ENCODE measurements at places on chromosomes 6 and 20.

- no peak for DNase-seq
These were observed 48.2 kb upstream of the FAM50B start for GRCh38 chr6:3800850-3801591.

DNA sequence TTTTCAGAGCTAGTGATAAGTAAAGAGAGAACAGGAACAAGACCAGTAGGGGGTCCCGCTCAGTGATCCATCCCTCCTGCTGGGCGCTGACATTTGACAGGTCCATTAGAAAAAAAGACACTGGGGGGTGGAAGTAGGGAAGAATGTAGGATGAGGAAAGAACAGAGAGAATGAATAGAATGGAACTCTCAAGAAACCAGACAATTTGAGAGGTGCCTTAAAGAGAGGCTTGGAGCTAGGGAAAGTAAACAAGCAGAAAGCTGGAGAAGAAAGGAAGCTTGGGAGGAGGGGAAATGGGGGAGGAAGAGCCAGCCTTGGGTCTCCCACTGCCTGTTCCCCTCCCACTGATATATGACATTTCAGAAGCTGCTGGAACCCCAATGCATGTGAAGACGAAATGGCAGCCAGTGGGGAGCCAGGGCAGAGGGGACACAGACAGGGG is 8.4 kb downstream of the GABBR1 start:
- no peak for DNase-seq

- no peak for DNase-seq
These were observed 18.4 kb upstream of the BEND6 start for GRCh38 chr6:56936466-56936865.

- DNase-seq = no peak
These were observed 38.0 kb downstream of the ITPR3 start for GRCh38 chr6:33658982-33659689.

GRCh38 chr6:168194732-168195567 is 115.9 kb upstream of the FRMD1 start:
- no peak for DNase-seq

- DNase-seq = no peak
These were observed 426.3 kb upstream of the NOX3 start for GRCh38 chr6:155881826-155882526.

DNA sequence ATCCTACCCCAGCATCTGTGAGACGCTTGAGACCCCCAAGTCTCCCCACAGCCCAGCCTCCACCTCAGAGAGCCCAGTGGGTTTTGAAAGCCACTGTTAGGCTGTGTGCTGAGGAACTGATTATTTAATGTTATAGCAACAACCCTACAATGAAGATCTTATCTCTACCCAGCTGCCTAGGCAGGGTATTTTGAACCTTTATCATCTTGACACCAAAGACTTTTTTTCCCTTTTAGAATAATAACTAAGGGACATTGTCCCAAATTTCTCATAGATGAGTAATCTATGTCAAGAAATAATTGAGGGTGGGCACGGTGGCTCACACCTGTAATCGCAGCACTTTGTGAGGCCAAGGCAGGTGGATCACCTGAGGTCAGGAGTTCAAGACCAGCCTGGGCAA is 26.2 kb downstream of the HM13 start:
- DNase-seq = no peak

DNA sequence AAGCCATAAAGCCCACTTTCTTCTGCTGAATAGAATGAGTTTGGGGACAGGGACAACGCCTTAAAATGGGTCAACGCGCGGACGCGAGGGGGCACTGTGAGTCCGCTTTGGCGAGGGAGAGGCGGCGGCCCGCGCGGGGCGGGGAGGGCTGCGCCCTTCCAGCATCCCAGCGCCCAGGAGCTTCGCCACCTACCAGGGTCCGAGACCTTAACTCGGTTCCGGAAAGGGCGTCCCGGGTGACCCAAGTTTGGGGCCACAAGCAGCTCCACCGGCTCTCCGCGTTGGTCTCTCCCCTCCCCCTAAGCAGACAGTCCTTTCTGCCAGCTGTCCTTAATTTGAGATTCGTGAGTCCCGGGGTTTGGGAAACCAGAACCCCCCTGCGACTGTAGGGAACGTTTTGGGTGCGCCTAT is 1.8 kb upstream of the SAMD5 start:
- no peak for DNase-seq

DNA sequence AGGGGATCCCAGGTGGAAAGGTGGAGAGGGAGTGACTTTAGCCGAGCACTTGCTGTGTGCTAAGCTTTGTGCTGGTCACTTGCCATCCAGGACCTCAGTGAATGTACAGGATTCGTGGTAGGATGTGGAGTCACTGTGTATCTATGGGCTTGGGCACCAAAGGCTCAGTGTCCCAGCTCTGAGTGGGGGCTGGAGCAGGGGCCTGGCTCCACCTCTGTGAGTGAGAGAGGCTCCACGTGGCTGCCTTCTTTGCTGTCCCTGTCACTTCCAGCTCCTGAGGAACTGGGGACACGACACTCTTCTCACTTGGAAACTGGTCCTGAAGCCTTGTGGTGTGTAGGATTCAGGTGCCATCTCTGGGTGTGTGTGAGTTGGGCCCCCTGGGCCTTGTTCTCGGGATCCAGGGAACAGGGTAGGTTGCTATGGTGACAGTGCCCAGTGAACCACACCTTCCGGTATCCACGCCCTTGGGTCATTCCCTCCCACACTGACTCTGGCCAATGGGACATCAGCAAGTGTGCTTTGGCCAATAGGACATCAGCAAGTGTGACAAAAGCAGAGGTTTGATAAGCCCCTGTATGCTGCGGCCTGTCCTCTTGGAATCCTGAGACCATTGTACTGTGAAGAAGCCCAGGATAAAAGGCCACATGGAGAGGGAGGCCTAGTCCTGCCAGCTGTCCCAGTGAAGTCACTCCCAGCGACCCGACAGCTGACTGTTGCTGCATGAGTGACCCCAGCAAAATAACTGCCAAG is 87.7 kb downstream of the CDH22 start:
- no peak for DNase-seq

DNA sequence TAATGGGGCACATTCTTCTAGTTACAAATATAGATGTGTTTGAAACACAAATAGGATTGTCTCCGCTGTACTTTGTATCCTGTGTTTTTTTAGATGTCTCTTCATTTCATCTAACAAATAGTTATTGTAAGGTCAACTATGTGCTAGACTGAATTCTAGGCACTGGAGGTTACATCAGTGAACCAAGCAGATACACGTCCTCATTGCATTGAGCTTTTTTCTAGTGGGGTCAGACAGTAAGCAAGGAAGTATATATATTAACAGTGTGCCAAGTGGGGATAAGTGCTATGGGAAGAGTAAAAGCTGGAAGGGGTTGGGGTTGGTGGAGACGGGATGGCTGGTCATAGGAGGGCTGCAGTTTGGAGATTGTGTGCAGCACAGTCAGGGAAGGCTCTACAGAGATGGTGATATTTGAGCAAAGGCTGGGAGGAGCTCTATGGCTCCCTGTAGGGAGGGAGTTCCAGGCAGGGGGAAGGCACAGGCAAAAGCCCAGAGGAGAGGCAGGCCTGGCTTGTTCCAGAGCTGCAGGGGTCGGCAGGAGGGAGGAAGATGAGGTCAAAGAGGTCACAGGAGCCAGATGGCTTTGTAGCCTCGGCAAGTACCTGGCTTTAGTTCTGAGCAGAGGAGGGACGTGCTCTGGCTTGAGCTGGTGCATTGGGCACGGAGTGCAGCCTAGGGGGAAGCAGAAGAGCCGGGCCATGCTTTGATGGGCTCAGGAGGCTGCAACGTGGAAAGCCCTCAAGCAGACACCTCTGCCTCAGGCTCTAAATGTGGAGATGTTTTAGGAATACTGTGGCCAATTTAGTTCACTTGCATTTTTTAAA is 152.3 kb downstream of the ZDHHC14 start:
- no peak for DNase-seq

GRCh38 chr20:59668926-59669850 is 64.8 kb downstream of the PHACTR3 start:
- no peak for DNase-seq
